Bladder microvascular endothelial cell (primary cell): ENCODE measurements at places on chromosomes 1 and 21. TPM values are rescaled to one million over a fixed set of nuclear protein-coding genes. Genes with fewer than 3 reads are reported as not detected.

Gene LAX1
- total RNA-seq = under 0.01 TPM in 2 replicates

Gene CDCA8
- total RNA-seq = 6.7 and 10.4 TPM in 2 replicates

Gene GJB3
- total RNA-seq = not detected in 2 replicates

Gene NBPF6
- not detected in 2 replicates for total RNA-seq

Gene NCF2
- total RNA-seq = under 0.01 TPM in 1 of 2 replicates, not detected in the other

Gene PTPN7
- 0.13 and 0.49 TPM in 2 replicates for total RNA-seq
